ENCODE measurements at places on chromosomes 12 and 14.
A peak's percentile ranks its signal among the peaks of the same experiment; 100 is the strongest.

DNA sequence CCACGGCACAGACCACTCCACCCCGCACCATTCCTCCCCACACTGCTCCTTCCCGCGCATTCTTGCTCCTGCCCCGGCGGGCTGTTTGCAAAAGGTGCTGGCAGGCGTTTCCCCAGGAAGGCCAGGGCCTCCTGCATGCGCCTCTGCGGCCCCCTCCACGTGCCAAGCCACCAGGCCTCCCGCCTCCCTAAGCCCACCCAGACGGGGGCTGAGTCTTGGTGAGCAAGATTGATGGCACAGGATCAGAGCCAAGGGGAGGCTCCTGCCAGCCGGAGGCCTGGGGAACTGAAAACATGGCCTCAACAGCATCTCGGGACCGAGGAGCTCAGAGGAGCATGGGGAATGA is 328.3 kb upstream of the DIO3 start:
- no peak for DNase-seq

DNA sequence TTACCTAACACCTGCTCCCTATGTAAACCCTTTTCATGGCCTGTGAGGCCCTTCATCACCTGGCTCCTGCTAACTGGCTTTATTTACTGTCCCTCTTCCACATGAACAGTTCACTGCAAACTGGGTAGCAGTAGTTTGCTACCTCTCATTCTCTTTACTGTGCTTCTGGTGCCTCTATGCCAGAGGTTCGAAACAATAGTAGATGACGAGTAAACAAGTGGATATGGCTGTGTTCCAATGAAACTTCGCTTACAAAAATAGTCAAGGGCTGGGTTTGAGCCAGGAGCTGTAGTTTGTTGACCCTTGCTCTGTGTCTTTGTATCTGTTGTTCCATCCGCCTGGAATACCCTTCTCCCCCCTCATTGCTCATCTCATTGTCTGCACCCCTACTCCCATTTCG is 233.6 kb upstream of the RMST start:
- no peak for DNase-seq

DNA sequence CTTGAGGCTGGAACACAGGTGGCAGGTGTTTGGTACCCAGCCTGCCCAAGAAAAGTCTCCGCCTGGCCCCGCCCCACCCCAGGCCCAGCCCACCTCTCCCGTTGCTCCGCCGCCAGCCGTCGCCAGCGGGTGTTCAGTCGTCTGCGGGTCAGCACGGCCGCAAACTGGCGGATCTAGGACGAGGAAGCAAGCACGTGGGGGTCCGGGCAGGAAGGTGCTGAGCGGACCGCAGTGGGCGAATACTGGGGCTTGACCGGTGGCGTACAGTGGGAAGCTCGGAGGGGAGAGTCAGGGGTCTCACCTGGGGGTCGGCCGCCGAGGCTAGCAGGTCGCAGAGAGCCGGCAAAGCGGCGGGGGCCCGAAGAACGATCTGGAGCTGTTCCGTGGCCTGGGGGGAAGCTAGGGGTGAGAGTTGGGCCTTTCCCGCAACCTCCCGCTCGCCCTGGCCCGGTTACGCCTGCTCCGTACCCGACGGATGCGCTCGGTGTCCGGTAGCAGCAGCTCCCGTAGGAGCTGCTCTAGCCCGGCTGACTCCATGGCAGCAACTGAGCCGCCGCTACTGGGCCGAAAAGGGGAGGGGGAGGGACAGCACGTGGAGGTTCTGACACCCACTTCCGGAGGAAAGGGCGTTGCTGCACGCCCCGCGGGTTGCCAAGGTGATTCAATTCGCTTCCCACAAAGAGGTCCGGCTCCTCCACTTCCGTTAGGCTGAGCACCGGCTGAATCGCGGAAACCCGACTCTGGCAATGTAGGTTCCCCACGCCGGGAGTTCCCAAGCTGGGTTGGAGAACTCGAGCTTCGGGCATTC is at the start of gene IPO4:
TSS of gene IPO4 (minus strand) at position 566 of the 808 bp plus-strand sequence. CDS start at position 537, 29 bp downstream.
- peak; percentile 94 for DNase-seq

- DNase-seq, result no peak
Measured at GRCh38 chr12:26701604-26702215, 131.3 kb downstream of the ITPR2 start.

GRCh38 chr12:73731658-73732057 is 806.0 kb upstream of the ATXN7L3B start:
- no peak for DNase-seq

- no peak for DNase-seq
Measured at GRCh38 chr12:52119398-52120254, 40.1 kb downstream of the SMIM41 start.
